ENCODE measurements at places on chromosomes 11 and 22.

GRCh38 chr11:74535371-74536160, 42.0 kb upstream of the LIPT2 start:
- DNase-seq: no peak

- DNase-seq: peak; percentile 53
Measured at GRCh38 chr22:35381424-35382009, 621 bp downstream of the HMOX1 start.

DNA sequence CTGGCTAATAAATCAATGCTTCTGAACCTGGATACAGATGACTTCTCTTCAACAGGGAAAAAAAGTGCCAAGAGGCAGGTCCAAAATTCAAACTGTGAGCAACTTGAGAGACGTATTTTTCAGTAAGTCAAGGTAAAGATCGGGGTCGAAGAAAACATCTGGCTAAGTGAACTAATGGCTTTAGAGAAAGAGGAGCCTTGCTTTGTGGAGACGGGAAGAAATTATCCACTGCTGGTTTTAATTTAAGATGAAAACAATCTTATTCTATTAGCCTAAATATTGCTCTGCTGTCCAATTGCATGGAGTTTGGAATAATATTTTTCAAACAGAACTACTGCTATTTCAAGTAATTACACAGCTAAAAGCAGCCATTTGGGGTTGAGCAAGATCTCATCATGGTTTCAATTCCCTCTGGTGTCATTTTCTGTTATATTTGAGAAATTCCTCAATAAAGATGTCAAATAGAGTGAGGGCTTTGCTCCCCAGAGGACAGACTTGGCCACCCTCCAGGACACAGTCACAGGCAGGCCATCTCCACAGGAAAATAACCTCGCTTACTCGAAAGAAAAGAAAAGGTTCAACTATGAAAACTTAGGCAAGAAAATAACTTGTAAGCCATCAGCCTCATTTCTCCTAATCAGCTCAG, 29.8 kb downstream of the SCUBE1 start:
- DNase-seq: no peak

DNA sequence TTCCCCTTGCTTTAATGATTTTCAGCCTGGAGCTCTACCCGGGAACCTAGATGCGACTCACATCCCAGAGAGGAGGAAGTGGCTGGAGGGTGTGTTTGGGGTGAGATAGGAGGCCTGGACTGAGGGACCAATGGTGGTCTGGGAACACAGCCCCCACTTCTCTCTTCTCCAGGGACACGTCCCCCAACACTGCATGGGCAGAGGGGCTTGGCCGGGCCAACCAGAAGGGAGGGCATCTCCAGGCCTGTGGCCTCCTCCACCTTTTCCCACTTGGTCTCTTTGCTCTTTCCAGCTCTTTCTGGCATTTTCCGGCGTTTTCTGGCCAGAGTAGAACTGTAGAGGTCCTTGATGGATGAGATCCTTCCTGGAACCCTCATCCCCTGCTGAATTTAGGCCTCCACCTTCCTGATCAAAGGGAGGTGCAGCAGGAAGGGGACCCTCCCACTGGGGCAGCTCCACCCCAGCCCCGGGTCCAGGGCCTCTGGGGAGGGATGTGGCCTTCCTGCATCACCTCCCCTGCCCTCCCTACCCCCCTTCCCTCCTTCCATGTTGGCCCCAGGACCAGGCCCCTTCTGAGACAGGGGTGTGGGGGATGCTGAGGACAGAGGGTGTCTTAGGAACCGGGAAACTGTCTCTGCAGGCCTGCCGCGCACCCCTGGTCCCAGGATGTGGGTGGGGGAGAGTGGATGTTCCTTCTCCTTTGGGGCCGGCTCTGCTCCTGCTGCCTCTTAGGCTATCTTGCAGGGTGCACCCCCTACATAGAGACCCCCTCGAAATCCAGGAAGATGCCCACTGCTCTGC, 24.4 kb downstream of the MRGPRG start:
- no peak for DNase-seq

GRCh38 chr11:28773606-28774005, 665.4 kb downstream of the METTL15 start:
- DNase-seq: no peak

GRCh38 chr22:48099671-48100070, 1337.2 kb downstream of the TBC1D22A start:
- no peak for DNase-seq

GRCh38 chr11:18485913-18486528, 30.4 kb downstream of the LDHAL6A start:
- no peak for DNase-seq

DNA sequence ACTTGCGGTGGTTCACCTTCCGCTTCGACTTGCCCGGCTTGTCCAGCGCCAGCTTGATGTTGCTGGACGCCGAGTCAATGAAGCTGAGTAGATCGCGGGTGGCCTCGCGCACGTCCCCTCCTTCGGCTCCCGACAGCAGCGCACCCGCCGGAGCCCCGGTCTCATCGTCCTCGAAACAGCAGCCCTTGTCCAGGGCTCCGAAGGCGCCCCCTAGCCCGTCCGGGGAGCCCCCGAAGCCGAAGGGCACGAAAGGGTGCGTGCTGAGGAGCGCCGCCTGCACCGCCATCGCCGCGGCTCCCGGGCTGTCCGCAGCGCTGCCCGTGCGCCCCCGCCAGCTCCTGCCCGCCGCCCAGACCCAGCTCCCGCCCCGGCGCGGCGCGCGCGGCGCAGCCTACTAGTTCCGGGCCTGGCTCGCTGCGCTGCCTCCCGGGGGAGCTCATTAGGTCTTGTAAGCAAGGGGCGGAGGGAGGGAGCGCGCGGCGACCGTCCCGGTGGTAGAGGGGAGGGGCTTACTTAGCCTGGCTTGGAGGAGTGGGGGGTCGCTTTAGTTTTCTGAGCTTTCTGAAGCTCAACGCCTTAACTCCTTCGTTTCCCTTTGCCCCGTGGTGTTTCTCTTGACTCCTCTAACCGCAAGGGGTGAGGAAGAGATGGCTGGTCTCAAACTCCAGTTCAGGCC, at the start of gene FAM181B:
Gene FAM181B (minus strand): TSS at position 421 of the 676 bp plus-strand sequence. CDS start 135 bp downstream, at position 286.
- peak; percentile 49 for DNase-seq

DNA sequence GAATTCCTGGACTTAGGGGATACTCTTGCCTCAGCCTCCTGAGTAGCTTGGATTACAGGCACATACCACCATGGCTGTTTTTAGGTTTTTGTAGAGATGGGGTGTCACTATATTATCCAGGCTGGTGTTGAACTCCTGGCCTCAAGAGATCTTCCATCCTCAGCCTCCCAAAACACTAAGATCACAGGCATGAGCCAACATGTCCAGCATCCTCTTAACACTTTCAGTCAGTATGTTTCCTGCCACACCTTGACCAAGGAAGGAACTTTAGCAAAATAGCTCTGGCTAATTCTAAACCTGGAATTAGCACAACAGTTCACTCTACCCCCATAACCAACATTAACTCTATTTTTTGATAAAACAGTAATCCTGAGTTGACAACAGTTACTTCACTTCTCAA, 27.2 kb upstream of the DNAJB7 start:
- no peak for DNase-seq

DNA sequence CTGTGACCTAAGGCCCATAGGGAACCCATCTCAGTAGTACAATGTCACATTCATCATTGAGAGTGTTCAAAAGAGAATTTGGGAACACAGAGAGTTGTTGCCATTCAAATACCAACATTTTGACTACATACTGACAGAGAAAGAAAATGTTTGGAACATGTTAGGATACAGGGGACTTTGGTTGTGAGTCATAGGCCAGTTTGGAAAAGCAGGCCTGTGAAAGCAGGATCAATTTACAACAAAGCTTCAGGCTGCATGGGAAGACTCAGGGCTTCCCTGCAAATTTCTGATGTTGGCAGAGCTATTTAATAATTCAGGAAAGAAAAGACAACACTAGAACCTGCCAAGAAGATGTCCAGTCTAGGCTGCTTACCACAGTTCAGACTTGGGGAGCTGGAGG, 374 bp downstream of the NLRP10 start:
- no peak for DNase-seq

GRCh38 chr11:122741613-122742300, 86.2 kb downstream of the UBASH3B start:
- DNase-seq: no peak

DNA sequence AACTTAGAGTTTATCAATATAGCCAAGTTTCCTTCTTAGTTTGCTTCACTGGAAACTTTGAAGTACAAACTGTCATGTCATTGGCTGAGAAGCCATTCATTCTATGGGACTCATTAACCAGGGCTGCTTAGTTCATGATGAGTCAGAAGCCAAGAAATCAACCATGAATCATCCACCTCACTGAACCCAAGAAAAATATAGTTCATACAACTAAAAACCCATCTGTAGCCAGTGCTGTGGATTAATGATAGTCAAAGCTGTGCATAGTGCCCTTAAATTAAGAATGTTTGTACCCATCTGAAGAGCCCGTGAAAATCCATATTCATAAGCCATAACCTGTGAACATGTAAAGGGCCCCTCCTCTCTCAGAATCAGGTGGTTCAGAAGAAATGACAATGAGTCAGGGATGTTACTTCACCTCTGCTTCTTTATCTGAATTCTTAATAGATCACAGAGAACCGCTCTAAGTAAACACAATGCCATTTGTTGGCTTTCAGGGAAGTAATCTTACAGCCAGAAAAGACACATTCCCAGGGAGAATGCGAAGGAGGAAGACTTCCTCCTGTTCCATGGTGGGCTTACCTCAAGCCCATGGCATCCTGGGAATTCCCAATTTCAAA, 25.4 kb downstream of the MMP20 start:
- DNase-seq: no peak

DNA sequence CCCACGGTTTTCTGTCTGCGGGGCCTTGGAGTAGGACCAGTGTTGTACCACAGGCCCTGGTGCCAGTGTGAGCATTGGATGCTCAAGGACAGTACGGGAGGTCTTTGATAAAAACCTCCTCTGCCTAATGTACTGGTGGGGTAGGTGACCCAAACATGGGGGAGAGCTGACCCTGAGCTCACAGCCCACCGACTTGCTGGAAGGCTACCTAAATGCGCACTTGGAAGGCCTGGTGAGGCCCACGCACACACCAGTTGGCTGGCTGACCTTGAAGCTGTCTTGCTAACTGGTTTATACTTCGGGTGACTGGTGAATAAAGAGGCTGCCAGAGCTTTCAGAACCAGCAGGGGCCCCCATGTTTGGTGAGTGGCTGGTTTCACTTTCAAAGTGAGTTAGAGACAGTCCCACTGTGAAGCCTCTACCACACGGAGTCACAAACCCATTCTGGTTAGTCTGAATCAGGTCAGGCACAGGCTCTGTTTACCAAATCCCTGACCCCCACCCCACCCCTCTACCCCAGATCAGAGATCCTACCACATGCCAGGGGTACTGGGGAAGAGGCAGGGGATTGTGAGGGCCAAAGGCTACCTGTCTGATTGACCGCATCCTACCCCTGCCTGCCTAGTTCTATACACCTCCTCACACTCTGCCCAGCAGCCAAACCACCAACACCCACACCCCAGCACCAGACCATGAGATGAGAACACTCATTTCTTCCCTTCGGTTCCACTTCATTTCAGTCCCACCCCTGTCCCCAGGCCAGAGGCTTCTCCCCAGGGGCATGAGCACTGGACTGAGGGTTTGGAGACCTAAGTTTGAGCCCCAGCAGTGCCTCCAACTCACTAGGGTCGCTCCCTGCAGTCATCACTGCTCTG, 12.7 kb upstream of the IL2RB start:
- no peak for DNase-seq

GRCh38 chr11:128179039-128179438, 408.3 kb downstream of the ETS1 start:
- no peak for DNase-seq

DNA sequence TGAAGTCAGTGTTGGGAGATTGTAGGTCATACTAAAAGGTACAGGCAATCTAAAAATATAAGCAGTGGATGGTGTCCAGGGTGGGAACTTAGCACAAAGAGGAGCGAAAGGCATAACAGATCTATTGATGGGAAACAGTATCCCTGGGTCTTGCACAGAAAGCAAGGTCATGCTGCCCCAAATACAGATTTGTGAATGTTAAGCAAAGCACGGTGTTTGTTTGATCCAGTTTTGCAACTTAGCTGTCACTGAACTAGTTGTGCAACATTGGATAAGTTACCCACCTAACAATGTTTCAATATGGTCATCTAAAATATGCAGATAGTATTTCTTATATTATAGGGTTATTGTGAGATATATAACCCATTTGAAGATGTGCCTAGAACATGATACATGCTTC, 162.9 kb downstream of the BLID start:
- DNase-seq: no peak

GRCh38 chr11:95363708-95364107, 132.7 kb upstream of the SESN3 start:
- DNase-seq: no peak

DNA sequence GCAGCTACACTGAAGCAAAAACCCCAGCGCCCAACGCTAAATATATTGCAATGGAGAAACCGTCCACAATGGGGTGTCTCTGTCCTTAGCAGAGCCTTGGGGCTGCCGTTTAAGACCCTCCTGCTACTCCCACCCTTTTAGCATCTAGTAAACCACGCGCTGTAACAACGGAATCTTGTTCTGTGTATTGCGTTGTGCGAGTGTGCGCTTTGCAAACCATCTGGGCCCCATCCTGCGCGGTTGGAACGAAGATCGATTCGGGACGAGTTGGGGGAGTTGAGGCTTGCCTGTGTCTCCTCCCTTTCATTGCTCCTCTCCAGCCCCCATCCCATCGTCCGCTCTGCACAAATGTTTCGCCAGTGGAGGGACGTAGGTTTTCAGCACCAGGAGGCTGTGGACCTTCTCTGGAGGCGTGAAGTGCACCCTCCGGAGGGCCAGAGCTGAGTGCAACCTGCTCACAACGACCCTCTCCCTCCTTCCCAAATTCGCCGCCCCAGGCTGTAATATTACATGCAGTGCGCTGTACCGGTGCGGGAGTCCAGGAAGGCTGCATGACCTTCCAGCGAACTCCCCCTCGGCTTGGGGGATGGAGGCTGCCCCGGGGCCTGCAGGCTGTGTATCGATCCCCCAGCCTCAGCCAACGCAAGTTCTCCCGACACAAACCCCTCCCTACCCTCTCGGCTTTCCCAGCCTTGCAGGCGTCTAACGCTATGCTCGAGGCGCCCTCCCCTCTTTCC, 1.6 kb upstream of the KMT2A start:
- peak; percentile 16 for DNase-seq

DNA sequence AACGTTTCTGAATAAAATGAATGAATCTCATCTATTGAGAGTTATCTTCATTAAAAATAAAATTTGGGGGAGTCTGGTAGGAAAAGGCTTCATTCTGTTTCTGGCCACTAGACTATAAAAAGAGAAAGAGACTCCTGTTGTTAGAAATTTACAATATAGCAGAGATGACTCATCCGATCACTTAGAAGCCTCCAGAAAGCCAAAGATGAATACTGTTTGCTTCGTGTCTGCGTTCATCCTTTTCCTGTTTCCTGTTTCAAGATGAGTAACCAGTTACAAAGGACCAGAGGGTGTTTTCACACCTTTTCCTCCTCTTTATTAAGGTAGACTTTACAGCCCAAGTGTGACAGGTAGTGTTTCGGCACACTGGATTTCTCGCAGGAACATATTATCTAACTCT, 1120.7 kb downstream of the LRRC4C start:
- no peak for DNase-seq

DNA sequence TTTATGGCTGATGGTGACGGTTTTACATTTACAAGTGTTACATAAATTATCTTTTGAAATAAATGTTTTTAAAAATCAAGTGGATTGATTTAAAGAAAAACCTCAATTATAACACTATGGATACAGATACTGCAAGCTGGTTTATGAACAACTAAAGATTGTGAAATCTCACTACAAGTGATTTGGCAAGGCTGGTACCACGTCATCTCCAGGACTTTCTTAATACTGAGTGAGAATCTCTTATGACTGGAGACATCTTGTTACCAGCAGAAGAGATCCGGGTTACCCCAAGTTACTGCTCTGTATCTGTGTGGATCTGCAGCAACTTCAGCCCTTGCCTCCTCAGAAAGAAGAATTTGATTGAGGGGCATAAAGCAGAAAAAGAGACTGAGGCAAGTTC, 452.9 kb downstream of the MN1 start:
- no peak for DNase-seq
